Fibroblast of skin of right biceps (primary cell): ENCODE measurements at places on chromosomes 5 and 9.
A peak's percentile ranks its signal among the peaks of the same experiment; 100 is the strongest.

- no peak for DNase-seq
Observed at GRCh38 chr5:78634634-78635033, 13.9 kb downstream of the LHFPL2 start.

GRCh38 chr5:92795633-92796032, 785.4 kb downstream of the NR2F1-AS1 start:
- DNase-seq, result no peak

GRCh38 chr5:54997081-54997480, 11.7 kb upstream of the ESM1 start:
- no peak for DNase-seq

DNA sequence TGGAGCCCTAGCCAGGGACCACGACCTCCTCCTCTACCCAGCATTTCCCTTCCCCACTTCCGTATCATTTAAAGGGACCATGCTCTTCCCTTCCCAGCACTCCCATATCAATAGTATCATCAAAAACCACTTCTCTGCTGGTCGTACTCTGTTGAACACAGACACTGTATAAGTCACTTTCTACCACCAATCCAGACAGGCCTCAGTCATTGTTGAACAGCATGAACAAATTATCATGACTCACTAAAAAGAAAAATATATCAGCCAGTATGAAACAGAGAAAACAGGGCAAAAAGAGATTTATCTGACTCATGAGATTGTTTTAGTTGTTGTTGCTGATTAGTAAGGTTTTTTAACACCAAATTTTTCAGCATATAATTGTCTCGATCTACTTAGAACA, 89.8 kb downstream of the CDKN2A start:
- peak; percentile 79 for DNase-seq

DNA sequence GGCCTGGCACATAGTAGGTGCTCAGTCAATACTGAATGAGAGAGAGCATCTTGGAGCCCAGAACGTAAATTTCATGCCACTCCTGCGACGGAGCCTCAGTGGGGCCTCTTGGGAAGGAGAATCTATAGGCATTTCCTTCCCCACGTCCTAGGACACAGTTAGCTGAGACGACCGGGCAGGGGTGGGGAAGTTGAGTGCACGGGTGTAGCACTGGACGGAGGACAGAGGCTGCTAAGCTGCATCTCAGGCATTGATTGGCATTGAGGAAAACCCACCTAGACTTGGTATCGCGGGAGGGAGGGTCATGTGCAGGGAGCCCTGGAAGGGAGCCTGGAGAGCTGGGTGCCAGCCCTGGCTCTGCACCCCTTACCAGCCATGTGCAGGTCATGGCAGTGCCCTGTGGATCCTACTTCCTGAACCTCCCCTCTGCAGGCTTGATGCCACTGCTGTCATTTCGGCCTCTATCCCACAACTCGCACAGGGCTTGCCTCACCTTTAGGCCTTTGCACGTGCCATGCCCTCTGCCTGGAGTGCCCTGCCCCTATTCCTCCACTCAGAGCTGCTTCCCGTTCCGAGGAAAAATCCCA, 25.6 kb downstream of the NEK6 start:
- no peak for DNase-seq

GRCh38 chr9:78472111-78472510, 175.2 kb downstream of the PSAT1 start:
- no peak for DNase-seq

GRCh38 chr9:131595696-131596429, 50.5 kb downstream of the PRRT1B start:
- DNase-seq, result no peak

DNA sequence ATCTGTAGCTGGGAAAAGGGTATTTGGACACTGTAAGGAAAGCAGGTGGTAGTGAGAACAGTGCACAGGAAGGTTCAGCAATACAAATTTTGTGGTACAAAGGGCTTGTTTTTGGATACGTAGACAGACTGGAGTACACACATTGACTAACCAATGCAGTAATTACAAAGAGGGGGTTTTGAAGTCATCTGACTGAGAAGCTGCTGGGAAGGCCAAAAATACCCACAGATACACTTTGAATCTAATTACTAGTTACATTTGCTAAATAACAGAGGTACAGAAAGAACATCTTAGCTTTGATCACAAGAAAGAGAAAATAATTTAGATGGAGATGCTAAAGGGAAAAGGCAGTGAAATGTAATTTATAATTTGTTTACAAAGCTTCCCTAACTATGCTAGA, 45.9 kb downstream of the PKD2L2 start:
- DNase-seq, result no peak

DNA sequence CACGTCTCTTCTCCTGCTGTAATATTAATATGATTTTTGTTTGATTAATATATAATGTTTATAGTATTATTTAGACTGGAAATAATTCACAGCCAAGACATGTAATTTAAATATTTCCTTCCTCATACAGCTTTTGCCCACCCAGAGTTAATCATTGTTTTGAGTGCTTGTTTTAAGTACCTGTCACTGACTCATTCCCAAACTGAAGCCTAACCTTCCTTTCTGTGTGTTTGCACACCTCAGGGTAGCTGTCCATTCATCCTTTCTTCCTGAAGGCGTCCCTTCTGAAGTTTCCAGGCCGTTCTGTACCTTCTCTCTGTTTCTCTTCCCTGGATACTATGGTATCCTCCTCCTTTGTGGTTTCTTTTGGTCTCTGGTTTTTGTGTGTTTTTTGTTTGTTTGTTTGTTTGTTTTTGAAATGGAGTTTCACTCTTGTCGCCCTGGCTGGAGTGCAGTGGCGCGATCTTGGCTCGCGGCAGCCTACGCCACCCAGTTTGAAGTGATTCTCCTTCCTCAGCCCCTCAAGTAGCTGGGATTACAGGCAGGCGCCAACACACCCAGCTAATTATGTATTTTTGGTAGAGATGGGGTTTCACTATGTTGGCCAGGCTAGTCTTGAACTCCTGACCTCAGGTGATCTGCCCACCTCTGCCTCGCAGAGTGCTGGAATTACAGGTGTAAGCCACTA, 312.4 kb downstream of the DOCK8 start:
- no peak for DNase-seq

DNA sequence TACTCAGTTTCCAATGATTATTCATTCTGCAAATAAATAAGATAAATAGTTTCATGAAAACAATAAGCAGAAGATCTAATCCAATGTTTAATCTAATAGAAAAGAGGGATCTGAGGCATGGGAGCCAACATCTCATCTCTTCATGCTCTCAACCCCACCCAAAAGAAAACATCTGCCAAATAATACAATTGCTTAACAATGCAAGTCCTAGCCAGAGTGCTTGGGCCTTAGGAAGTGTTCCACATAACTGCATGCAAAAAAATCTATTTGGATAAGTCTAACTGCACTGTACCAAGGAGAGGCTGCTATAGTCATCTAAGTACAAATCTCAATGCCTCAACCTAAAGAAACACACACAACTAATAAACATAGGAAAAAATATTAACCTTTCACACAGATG, 606.0 kb downstream of the CDH9 start:
- DNase-seq, result no peak

DNA sequence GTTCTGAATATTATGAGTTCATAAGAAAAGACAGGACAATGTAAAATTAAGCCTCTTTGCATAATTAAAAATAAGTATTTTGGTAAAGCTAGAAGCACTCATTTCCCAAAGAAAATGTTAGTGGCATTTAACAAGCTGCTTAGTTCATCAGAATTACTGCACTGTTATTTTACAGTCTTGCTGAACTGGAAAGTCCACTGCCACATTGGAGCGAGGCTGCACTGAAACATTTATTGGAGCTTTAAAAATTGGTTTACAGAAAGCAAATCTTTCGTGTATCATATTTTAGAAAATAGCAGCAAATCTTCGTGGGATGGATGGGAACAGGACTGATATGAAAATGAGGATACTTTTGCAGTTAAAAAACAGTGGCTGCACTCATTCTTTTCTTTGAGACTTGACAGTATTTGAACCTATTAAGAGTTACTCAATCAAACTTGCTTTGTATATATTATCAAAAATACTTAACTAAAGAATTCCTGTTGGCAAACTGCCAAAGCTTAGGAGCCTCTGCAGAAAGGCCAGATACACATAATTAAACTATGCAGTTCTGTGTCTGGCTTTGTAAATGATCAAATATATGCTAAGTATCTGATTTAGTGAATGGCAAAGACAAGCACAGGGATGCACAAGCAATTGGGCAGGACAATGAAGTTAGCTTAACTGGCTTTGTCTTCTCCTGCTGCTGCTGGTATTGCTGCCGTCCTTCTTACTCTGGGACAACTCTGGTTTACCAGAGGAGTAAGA, 16.5 kb upstream of the FBXL7 start:
- DNase-seq, result peak; percentile 15

DNA sequence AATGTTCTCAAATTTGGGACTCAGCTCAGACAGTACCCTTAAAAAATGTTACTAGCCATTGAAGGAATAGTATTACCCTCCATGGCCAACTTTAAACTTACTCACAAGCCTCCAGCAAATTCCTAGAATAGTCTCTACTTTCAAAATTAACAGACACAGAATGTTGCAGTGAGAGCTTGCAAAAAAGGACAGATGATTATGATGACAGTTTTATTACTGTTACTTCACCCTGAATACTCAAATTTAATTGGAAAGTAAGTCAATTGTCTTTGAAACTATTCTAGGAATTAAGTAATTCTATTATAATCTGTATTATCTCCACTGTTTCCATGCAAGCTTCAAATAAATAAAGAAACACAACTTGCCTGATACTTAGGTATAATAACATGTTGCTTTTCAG, 288.3 kb downstream of the SLF1 start:
- DNase-seq, result peak; percentile 17

DNA sequence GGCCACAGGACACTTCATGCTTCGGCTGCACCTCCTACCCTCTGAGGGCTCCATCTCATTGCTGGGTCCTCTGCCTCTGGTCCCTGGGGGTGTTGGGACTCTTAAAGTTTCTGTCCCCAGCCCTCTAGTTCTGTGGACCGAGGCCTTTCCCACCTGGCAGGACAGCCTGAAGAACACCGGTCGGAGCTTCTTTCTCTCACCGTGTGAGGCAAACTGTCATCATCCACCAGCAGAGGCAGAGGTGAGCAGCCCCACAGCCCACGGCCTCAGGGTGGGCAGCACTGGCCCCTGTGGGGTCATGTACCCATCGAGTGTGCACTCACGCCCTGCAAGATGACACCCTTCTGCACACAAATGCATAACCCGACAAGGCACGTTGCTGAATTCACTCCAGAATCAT, 49.9 kb downstream of the IRX2 start:
- DNase-seq, result no peak

- DNase-seq, result no peak
Observed at GRCh38 chr5:143318270-143318669, 85.2 kb downstream of the NR3C1 start.

DNA sequence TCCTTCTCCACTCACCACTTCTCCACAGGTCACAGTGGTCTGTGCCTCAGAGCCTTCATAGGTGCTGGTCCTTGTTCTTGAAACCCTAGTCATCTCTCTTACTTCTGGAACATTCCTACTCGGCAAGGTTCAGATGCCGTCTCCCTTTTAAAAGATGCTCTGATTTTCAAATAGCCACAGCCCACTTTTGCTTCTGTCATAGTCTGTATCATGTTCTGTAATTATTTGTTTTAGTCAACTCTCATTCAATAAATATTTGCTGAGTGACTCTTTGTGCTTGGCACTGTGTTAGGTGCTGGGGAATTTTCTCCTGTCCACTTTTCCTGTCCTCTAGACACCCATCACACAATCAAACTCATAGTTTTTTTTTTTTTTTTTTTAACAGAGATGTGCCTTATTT, 181.3 kb upstream of the IL12B start:
- peak; percentile 29 for DNase-seq
